ENCODE measurements at places on chromosomes 4 and X.
A peak's percentile ranks its signal among the peaks of the same experiment; 100 is the strongest.

- DNase-seq: no peak
Observed at GRCh38 chr4:80913381-80913780, 117.1 kb upstream of the BMP3 start.

DNA sequence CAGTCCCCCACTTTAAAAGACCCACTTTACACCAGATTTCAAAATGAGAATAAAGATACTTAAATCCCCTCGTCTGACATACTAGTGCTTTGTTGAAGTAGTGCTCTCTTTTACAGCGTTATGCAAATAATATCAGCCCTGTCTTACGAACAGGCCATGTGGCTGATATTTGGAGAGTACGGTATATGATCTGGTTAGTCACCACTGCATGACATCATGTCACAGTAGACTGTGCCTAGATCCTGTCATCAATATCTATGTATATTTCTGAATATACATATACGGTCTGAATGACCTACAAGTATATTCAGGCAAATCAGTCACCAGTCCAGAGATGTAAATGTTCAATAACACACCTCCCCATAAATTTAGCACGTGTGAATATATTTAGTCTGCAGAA lies 25.4 kb upstream of the XAGE1B start:
- DNase-seq: no peak

GRCh38 chrX:67612231-67612630 lies 68.4 kb downstream of the AR start:
- no peak for DNase-seq

GRCh38 chrX:104665691-104666090 lies 99.7 kb downstream of the IL1RAPL2 start:
- no peak for DNase-seq

DNA sequence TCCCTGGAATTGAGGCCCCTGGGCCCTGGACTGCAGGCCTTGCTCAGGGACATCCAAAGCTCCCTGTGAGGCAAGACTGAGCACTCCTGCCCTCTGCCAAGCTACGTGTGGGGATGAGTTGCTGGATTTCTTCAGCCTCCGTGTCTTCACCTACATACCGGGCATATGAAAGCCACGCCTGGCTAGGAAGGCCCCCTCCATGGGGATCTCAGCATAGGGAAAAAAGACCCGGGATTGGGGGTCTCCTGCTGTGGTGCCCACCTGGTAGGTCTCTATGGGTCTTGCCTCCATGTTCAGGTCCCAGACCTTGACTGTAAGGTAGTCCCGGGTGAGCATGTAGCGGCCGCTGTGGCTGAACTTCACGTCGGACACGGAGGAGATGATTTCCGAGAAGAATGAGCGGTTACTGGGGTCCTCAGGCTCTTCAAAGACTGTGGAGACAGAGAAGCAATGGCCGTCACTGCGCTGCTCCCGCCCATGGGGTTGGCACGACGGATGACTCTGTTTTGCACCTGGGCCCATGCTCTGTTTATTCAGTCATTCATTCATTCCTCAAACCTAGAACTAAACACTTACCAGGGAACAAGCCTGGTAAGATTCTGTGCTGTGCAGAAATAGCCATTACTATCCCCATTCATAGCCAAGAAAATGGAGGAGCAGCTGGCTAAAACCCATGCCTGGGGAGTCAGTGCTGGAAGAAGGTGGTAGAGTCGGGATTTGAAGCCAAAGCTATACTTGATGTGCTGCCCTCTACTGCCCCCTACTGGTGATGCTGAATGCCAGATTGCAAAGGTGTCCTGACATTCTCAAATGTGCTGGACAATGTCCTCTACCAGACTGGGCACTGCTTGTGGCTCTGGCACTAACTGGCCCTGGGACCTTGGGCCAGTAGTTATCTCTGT lies 63.9 kb downstream of the WFS1 start:
- DNase-seq: no peak

GRCh38 chrX:29911673-29912072 lies 303.7 kb upstream of the MAGEB2 start:
- no peak for DNase-seq

DNA sequence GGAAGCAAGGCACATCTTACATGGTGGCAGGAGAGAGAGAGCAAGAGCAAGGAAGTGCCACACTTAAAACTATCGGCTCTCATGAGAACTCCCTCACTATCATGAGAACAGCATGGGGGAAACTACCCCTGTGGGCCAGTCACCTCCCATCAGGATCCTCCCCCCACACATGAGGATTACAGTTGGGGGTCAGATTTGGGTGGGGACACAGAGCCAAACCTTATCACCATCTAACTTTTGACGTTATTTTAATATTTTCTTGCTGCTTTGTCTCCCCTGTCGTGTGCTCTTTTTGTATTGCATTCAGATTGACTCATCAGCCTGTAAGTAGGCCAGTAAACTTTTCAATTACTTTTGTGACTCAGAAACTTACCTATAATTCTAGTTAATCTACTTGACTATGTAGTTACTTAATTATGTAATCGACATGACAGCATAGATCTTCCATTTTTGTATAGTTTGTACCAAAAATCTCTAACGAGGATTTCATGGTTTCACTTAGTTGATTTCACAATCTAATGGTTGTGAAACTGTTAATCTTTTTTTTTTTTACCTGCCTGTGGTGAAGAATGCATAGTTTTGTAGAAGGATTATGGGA lies 18.3 kb downstream of the STIM2 start:
- DNase-seq: no peak

- DNase-seq: no peak
Observed at GRCh38 chrX:66110112-66110511, 53.9 kb upstream of the HEPH start.

DNA sequence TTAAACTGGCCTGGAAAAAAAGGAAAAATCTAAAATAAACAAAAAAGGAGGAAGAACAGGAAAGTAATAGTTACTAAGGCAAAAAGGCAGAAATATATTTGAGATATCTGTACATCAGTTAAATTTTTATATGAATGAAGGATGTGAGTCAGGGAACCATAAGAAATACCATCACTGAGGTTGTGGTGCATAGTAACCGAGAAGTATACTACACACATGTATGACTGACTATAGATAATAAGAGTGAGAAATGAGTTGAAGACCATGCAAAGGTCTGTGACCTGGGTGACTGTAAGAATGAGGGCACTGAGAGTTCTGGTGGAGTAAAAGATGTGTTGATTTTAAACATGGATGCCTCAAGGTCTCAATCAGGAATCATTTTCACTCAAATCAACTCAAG lies 220.6 kb upstream of the FAM241A start:
- no peak for DNase-seq

GRCh38 chr4:6420972-6421371 lies 51.4 kb downstream of the PPP2R2C start:
- no peak for DNase-seq

- no peak for DNase-seq
Observed at GRCh38 chr4:176308441-176308840, 11.3 kb upstream of the SPCS3 start.

GRCh38 chr4:8201321-8201781 lies 2.3 kb downstream of the SH3TC1 start:
- DNase-seq: no peak

DNA sequence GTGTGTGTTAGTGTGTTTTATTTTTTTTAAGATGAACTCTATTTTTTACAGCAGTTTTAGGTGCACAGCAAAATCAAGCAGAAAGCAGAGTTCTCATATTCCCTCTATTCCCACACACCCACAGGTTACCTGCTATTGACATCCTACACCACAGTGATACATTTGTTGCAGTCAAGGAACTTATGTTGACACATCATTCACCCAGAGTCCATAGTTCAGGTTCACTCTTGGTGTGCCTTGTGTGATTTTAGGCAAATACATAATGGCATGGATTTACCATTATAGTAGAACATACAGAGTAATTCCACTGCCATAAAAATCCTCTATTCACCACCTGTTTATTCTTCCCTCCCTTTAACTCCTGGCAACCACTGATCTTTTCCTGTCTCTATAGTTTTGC lies 28.7 kb downstream of the DIAPH2 start:
- DNase-seq: no peak

GRCh38 chr4:37981844-37982720 lies 21.9 kb downstream of the PTTG2 start:
- DNase-seq: peak; percentile 66

DNA sequence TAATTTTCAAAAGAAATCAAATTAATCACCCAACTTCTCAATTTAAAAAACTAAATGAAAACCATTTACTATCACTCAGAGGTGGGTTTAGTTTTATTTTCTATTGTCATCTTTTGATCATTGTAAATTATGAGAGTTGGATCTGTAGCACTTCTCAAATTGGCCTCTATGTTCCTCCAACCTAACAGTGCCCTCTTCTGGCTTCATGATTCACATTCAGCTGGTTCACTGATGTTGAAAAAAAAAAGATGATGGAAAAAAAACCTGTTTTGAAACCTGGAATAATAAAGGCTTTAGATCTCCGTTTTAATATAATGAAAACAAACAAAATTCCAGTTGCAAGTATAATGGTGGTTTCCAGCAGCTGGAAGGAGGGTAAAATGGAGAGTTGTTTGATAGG lies 2.4 kb upstream of the NBDY start:
- DNase-seq: no peak

- no peak for DNase-seq
Observed at GRCh38 chr4:124429746-124430250, 282.7 kb downstream of the ANKRD50 start.

- DNase-seq: no peak
Observed at GRCh38 chr4:22407361-22407760, 108.5 kb downstream of the ADGRA3 start.

DNA sequence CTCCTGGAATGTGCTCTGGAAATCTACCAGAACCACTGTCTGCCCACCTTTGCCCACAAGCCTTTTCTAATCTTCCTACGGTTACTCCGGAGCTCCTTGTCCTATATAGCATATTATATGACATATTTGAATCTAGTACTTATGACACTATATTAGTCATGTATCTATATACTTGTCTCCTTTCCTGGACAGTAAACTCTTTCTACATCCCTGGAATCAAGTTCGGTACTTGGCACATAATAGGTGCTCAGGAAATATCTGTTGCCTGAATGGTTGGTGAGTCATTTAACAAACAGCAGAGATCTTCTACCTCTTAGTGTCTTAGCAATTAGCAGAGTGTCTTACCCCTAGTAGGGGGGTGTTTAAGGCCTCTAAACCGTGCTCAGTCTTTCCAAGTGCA lies 123.6 kb downstream of the RELL1 start:
- DNase-seq: no peak

DNA sequence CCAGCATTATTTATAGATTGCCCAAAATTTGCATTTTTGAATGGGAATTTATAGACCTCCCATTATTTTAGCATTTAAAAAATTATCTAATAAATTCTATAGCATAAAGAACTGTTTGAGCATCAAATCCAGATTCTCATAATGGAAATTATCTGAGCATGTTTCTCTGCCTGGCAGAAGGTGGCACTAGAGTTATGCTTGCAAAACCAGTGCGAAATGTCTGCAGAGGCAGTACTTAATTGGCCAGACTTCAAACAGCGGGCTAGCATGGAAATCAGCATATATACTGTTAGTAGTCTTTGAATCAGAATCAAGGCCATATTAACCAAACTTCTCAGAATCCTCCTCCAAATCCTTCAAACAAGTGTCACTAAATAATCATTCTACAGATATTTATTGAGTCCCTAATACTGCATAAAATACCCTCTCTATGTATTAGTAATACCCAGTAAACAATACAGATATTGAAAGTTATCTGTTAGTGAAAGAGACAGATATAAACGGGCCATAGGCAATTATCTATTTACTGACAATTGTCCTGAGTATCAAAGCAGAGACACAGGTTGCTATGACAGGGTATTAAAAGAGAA lies 78.7 kb upstream of the DCLK2 start:
- peak; percentile 59 for DNase-seq

- DNase-seq: no peak
Observed at GRCh38 chrX:110440016-110440805, 81.6 kb downstream of the RTL9 start.

DNA sequence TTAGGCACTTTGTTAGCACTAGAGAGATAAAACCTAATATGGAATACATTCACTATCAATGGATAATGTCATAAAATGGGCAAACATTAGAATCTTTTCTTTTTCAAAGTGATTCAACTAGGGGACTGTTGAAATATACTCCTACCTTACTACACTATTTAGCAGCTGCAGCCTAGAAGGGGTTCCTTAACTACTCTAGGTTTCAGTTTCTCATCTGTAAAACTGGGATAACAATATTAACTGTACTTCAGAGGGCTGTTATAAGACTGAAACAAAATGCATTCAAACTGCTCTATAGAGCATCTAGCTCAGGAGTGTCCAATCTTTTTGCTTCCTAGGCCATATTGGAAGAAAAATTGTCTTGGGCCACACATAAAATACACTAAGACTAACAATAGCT lies 147.4 kb downstream of the CDS1 start:
- no peak for DNase-seq

GRCh38 chr4:59598330-59598618 lies 1601.9 kb upstream of the ADGRL3 start:
- DNase-seq: no peak

DNA sequence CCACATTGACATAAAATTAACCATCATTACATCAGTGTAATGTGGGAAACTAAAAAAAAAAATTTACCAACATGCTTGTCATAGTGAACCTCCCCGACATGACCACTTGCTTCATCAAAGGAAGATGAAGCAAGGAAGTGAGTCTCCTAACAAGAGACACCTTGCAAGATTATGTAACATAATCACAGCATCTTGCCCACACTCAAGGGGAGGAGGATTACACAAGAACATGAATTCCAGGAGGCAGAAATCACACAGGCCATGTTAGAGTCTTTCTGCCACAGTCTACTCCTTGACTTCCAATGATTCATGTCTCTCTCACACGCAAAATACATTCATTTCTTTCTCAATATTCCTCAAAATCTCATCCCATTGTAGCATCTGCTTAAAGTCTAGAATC lies 93.3 kb downstream of the AKAP4 start:
- DNase-seq: no peak

GRCh38 chr4:159012381-159012780 lies 90.5 kb upstream of the RAPGEF2 start:
- no peak for DNase-seq

DNA sequence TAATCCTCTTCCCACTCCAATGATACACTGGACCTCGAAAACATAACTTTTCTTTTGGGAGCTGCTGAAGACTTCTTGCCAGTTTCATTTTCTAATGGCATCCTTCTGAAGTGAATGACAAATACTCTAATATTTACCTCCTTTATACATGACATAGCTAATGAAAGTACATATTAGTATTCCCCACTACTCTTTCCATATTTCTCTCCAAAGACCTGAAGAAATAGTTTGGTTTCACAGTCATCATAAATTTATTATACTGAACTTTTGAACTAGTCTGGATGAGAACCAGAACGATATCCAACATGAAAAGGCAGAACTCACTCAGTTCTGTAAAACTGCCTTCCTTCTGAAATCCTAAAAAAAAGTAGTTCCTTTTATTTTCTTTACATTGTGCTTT lies 139.1 kb downstream of the GPC3 start:
- no peak for DNase-seq

- DNase-seq: no peak
Observed at GRCh38 chr4:133588306-133588705, 439.2 kb downstream of the PCDH10 start.

GRCh38 chr4:19193274-19193981 lies 1058.3 kb upstream of the SLIT2 start:
- DNase-seq: no peak

Data from islet precursor cell (in vitro differentiated cells).